Kidney epithelial cell (primary cell): ENCODE measurements at places on chromosomes 16 and 17. TPM values are rescaled to one million over a fixed set of nuclear protein-coding genes. Genes with fewer than 3 reads are reported as not detected.

- no peak for DNase-seq
These were observed 55.4 kb downstream of the ADCY9 start for GRCh38 chr16:4060823-4061222.

- DNase-seq, result peak; percentile 74
These were observed 8.0 kb upstream of the GNA13 start for GRCh38 chr17:65064452-65065019.

- DNase-seq, result no peak
These were observed 142.4 kb downstream of the CYLD start for GRCh38 chr16:50884066-50884860.

GRCh38 chr17:6162892-6163291 is 92.7 kb downstream of the WSCD1 start:
- no peak for DNase-seq

The KRTAP4-5 gene
- not detected in 2 replicates for total RNA-seq

DNA sequence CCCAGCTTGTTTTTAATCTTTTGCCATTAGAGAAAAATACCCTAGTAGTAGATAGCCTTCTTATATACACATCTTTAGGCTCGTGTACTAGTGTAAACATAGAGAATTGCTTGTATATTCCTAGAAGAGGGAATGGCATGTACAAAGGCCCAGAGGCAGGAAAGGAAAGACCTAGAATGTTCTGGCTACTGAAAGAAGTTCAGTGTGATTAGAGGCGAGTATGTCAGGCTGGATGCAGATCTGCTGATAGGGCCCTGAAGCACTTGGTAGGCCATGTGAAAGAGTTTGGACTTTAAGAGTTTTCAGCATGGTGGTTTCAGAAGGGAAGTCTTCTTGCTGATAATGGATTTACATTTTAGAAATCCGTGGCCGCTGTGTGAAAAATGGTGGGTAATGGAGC is 17.4 kb downstream of the CTCF start:
- no peak for DNase-seq

The ZFP3 gene
- total RNA-seq, result 4.4 and 4.8 TPM in 2 replicates

DNA sequence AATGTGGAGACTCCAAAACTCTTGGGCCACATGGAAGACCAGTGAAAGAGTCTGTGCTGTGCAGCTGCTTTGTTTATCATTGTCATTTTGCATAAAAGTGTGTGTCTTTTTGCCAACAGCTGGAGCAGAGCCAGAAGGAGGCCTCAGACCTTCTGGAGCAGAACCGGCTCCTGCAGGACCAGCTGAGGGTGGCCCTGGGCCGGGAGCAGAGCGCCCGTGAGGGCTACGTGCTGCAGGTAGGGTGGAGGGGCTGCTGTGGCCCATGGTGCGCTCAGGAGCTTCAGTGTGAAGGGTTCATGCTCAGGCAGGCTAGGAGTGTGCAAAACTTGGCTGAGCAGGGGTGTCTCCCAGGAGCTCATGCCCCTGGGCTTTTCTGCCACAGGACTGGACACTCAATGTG is 45.0 kb downstream of the PLD6 start:
- no peak for DNase-seq

- DNase-seq, result no peak
These were observed 276.7 kb downstream of the C16orf95 start for GRCh38 chr16:87040169-87041117.

DNA sequence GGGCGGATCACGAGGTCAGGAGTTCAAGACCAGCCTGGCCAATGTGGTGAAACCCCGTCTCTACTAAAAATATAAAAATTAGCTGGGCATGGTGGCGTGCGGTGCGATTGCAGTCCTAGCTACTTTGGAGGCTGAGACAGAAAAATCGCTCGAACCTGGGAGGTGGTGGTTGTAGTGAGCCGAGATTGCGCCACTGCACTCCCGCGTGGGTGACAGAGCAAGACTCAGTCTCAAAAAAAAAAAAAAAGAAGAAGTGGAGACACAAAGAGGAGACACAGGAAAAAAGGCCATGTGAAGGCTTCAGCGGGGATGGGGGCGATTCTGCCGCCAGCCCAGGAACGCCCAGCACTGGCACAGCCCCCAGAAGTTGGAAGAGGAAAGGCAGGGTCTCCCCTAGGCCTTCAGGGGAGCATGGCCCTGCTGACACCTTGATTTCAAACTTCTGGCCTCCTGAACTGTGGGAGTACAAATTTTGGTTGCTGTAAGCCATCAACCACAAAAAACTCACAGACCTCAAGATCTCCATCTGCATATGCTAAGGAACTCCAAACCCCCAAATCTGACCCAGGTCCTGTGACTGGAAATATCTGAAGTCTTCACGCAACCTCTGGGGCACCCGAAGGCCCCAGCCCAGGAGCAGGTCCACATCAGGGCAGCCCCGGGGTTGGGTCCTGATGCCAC is 7.0 kb downstream of the SGSH start:
- DNase-seq, result no peak

- no peak for DNase-seq
These were observed 228.0 kb downstream of the C16orf78 start for GRCh38 chr16:49601576-49601975.

The RBFOX1 gene
- 0.07 TPM in 1 of 2 replicates, not detected in the other for total RNA-seq

The CORO1A gene
- 9.7 and 10.8 TPM in 2 replicates for total RNA-seq

The GRB7 gene
- 20.5 and 21.2 TPM in 2 replicates for total RNA-seq

The KRTAP3-2 gene
- not detected in 2 replicates for total RNA-seq

DNA sequence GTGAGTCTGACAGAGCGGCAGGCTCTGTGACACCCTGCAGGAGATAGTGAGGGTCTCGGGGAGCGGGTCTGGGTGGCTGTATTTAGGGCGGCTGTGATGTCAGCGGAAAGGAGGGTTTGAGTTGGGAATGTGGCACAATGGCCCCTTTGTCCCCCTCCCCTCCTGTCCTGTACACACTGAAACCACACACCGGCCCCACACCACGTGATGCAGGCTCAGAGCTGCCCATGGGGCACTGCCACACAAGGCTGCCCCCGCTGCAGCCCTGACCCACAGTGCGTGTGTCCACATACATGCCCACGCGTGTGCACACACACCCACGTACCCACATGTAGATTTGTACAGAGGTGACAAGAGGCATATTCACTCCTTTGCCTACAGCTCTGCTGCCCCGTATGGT is 15.3 kb downstream of the SGCA start:
- no peak for DNase-seq

GRCh38 chr17:48027322-48027981 is 10.1 kb downstream of the COPZ2 start:
- no peak for DNase-seq

DNA sequence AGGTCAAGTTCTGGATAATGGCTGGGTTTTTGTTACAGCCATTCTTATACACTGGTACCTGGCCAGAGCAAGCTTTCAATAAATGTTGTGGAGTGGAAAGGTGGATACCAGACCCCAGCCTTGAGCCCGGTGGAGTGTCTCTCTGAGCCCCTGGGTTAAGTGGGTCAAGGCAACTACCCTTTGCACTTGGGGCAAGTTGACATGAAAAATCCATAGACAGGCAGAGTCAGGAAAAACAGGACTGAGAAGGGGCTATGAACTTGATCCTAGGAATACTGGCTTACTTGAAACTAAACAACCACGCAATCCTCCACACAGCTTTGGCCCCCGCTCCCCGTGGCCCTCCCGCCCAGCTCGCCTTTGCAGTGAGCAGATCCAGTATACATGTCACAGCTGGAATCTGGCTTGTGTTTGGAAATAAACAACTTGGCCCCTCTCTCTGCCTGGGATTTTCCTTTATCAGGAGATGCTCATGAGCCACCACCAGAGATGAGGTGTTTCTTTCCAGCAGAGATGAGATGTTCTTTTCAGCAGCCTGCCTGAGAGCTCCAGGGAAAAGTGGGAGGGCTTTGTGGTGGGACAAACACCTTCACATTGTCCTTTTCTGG is 65.9 kb downstream of the KSR1 start:
- no peak for DNase-seq
